ENCODE measurements at places on chromosomes 1 and 21.
A peak's percentile ranks its signal among the peaks of the same experiment; 100 is the strongest.

- no peak for DNase-seq
Observed at GRCh38 chr1:54361342-54361741, 44.9 kb downstream of the SSBP3 start.

- DNase-seq: peak; percentile 79
Observed at GRCh38 chr1:203326830-203327683, 21.7 kb downstream of the BTG2 start.

GRCh38 chr1:246153796-246154212 is 353.3 kb downstream of the SMYD3 start:
- no peak for DNase-seq

DNA sequence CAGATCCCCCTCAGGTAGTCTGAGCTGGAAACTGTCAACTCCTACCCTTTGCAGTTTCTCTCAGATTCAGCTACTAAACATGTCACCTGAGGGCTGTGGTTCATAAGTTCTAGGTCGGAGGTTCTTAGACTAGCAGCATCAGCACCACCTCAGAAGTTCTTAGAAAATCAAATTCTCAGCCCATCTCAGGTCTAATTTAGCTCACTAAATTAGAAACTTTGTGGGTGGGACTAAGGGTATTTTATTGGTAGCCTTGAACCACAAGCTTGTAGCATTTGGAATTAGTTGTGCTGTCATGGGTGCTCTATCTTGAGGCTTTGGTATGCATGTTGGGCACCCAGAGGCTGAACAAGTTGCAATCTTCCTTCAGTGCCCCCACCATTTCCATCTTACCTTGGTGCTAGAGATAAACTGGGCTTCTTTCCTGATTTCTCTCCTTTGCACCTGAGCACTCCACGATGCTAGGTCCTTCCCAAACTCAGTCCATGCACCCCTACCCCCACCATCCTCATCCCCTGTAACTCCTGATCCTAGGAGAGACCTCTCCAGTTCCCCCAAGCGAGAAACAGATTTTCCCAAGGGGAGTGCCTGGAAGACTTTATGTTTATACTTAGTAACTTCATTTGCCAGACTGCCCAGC is 54.2 kb downstream of the S1PR1 start:
- DNase-seq: no peak

- DNase-seq: no peak
Observed at GRCh38 chr1:9890224-9890731, 19.8 kb downstream of the CTNNBIP1 start.

DNA sequence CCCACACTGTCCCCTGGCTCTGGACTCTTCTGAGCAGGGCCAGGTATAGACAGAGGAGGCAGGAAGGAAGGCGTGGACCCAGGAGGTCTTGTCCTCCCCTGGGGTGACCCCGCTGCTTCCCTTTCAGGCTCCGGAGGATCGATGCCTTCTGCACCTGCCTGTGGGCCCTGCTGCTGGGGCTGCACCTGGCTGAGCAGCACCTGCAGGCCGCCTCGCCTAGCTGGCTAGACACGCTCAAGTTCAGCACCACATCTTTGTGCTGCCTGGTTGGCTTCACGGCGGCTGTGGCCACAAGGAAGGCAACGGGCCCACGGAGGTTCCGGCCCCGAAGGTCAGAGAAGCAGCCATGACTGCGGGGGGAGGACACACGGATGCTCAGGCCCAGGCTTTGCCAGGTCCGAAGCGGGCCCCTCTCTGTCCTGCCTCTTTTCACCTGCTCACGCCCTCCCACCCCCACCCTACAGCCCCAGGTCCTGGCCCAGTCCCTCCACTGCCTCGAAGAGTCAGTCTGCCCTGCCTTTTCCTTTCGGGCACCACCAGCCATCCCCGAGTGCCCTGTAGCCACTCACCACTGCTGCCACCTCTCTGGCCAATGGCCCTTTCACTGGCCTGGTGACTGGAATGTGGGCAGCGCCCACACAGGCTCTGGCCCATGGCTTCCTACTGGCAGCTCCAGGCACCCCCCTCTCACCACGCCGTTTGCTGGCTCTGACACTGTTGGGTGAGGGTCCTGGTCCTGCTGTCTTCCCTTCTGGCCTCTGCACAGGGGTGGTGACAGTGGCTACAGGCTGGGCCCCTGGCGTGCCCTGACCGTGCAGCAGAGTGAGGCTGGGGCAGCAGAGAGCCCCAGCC is 13.5 kb downstream of the TMEM201 start:
- no peak for DNase-seq

DNA sequence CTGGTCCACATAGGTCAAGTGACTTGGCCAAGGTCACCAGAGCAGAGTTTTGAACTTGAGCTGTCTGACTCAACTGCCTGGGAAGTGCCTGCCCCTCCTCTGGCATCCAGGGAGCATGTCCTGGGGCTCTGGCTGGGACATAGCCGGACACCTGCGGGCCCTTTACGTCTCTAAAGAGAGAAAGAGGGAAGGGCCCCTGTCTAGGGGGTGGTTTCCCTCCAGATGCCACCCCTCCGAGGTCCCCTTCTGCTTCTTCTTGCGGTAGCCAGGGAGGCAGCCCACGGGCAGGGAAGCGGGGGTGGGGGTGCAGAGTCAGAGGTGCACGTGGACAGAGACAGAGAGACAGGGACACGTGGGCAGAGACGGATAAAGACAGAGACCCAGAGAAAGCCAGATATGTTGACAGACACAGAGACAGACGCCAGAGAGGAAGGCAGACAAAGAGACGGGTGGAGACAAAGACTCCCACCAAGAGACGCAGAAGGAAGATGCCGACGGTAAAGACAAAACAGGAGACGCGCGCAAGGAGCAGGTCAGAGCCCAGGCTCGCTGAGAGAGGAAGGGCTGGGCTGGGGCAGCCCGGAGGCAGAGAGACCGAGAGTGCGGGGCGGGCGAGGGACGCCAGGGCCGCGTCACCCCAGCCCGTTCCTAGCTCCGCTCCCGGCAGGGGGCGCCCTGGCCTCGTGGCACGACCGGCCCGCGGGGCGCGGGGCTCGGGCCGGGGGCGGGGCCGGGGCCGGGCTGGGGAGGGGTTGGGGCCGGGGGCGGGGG is 458 bp upstream of the ALPL start:
- DNase-seq: no peak

All from NCI-H2029 treated with DMSO at 0.1 percent for 48 hours (cell line).